ENCODE measurements at places on chromosomes 13 and 19. TPM values are rescaled to one million over a fixed set of nuclear protein-coding genes. Genes with fewer than 3 reads are reported as not detected.

SLC7A10 gene
- polyA plus RNA-seq: not detected

DNA sequence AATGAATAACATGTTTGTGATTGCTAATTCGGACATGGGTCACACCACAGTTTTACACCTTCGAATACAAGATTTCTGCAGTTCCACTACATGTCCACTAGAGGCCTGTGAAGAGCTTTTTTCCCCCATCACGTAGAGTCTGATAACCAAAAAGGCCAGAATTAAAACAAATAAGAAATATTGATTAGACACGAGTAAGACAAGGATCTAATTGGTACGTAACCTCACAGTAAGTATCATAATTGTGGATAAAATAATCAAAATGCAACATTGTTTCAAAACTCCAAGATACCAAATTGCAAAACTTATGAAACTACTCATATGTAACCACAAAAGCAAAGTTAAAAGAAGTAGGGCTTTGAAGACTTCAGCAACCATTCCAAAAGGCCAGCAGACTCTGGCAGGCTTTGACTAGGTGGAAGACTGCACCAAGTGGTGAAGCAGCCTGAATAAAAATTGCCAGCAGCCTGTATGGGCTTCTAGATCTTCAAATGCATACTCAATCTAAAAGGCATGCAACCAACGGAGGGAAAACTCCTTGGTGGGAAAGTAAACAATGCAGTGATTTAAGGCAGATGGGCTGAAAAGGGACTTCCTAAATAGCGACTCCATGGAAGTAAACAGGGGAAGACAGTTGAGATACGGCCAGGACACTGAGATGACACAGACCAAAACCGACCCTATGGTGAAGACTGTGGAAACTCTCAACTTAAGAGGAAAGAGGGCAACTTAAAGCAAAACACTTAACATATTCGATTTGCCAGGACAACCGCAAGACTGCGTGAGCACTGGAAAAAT, 56.7 kb downstream of the STARD13 start:
- no peak for DNase-seq

DNA sequence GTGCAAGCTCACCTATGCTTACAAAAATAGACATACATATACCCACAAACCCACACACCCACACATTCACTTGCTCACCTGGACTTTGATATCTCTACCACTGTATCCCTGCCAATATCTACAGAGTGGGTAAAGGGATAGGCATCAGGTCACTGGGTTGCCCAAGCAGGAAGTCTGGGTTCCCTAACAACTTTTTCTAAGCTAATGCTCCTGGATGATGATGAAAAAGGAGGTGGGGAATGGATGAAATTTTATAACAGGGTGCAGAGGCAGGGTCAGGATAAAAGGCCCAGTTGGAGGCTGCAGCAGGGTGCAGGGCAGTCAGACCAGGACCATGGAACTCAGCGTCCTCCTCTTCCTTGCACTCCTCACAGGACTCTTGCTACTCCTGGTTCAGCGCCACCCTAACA, at the start of gene CYP2B6:
TSS of gene CYP2B6 (plus strand) at position 311 of the 410 bp plus-strand sequence. CDS start at position 335, 24 bp downstream.
- no peak for DNase-seq

FXYD3 gene
- not detected for polyA plus RNA-seq

GRCh38 chr13:88601949-88602348, 930.8 kb downstream of the SLITRK5 start:
- no peak for DNase-seq

GRCh38 chr19:56689198-56689597, 17.6 kb upstream of the ZNF835 start:
- DNase-seq: no peak

DNA sequence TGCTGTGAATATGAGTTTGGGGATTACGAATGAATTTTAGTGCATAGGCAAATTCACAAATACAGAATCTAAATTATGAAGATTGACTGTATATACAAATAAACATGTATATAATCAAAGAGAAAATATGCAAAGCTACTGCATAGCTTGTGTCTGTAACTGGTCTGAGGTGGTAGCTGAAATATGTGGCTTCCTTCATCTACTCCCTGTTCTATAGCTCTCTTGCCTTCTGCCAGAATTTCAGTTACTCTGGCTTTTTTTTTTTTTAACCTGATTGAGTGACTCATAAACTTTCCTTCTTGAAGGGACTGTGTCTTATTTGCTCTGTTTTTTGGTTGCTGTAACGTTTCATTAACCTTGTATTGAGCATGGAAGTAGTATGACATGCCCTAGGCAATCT, 26.6 kb downstream of the DNAJC3 start:
- no peak for DNase-seq

- DNase-seq: no peak
Observed at GRCh38 chr13:35255241-35255640, 221.2 kb downstream of the MAB21L1 start.

DNA sequence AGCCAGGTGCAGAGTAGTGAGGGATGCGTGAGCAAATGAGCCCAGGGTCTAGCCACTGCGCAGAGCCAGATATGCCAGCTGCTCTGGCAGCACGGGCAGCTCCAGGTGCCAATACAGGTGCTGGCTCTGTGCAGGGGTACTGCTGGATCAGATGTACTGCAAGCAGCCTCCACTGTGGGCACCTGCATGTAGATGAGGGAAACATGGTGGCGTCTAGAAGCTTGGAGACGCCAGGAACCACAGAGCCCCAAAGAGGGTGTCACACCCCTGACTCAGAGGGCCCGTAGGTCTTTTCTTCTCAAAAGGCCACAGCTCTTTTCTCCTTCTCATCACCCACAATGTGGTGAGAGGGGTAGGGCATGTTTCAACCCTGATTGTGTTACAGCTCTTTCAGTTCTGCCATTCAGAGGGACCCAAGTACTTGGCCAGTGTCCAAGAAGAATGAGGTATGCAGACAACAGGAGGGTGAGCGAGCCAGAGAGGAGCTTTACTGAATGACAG, 244.4 kb upstream of the SLITRK1 start:
- no peak for DNase-seq

GRCh38 chr19:5042556-5042955, 73.6 kb downstream of the KDM4B start:
- DNase-seq: peak; percentile 8

DNA sequence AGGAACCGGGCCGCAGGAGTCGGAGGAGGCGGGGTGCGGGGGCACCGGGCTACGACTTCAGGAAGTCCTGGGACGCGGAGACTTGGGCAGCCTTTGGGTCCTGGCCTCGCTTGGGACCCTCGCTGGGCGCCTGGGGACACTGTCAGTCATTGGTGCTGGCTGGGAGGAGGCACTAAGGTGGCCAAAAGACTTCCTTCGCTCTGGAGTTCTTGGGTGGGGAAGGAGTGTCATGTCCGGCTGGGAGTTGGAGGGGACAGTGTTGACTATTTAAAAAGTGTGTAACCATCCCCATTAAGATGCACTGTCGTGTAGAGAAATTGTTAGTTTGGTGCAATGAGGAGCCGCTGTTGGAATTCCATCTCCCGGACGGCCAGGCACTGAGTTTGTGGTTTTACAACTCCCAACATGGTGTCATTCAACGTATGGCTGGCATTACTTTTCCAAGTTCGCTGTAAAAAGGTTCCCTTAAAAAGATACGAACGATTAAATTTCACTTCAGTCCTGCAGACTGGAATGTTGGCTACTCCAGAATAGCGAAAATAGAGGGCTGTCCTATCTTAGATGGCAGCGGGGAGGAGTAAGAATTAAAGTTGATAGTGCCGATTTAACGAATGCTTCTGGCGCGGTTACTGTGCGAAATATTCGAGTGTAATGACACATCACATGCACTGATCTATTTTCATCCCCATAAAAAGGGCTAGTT, 776 bp downstream of the DNAJC3 start:
- peak; percentile 33 for DNase-seq

DNA sequence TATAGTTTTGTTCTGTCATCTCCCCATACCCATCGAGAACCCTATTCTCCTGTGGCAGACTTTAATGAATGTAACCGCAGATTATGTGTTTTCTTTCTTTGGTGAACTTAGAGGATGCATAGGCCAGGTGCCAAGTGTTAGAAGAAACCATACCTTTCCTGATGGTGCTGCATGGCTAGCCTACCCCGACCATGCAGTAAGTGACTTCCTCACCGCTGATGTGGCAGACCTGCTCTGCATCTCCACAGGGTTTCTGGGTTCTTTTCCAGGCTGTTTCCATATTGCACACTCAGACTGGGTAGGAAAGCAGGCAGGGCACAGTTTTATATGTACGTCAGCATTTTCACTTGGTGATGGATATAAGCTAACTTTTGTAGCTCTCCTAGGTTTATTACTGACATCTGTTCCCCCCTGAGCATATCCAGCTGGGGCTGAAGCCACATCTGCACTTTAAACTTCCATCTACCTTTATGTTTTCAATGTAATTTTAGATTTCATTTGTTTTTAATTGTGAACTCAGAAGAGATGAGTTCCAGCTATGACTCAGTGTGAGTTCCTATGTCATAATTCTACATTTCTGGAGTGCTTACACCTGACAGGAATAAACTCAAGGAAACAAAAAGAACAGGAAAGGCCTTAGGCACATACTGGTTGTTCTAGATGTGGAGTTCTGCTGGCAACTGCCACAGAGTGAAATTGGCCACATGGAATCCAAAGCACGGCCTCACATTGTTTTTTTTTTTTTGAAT, 42.3 kb downstream of the LRCH1 start:
- no peak for DNase-seq

DNA sequence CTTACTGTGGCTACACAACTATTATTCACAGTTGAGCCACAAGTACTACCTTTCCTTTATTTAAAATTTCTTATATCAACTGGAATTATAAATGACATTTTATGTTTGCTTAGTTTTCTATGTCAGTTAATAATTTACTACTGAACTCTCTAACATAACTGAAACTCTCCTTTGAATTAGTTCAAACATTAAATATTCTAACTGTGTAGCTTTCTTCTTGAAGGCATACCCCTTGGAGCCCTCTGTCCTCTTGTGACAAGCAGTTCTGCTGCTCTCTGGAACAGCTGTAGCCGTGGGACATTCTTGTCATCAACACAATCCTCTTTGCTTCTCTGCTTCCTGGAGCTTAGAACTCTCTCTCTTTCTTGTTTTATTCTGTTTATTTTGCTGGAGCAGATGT, 244.8 kb downstream of the NHLRC3 start:
- DNase-seq: no peak

GRCh38 chr13:51581148-51581820, 3.0 kb upstream of the WDFY2 start:
- no peak for DNase-seq

CACNG7 gene
- polyA plus RNA-seq: not detected

DNA sequence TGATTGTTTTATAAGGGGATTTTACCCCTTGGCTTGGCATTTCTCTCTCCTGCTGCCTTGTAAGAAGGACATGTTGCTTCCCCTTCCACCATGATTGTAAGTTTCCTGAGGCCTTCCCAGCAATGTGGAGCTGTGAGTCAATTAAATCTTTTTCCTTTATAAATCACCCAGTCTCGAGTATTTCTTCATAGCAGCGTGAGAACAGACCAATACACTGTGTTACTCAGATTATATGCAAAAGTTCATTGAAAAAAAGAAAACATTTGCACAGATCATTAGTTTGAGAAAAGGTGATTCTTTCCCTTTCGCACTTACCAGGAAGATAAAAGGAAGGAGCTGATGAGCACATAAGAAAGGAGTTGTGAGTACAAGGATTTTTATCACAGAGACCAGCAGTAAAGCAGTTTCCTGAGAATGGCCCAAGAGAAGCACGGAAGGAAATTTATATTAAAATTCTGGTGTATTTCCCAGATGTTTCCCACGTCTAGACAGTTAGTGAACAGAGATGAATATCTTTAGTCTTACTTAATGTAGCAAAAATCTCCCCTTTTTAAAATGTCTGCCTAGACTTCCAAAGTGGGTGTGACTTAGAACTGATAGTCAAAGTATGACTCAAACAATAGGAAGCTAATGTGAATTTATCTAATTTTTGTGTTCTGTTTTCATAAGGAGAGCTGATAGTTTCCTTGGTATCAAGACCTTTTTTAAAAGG, 431.8 kb upstream of the SGCG start:
- no peak for DNase-seq

DNA sequence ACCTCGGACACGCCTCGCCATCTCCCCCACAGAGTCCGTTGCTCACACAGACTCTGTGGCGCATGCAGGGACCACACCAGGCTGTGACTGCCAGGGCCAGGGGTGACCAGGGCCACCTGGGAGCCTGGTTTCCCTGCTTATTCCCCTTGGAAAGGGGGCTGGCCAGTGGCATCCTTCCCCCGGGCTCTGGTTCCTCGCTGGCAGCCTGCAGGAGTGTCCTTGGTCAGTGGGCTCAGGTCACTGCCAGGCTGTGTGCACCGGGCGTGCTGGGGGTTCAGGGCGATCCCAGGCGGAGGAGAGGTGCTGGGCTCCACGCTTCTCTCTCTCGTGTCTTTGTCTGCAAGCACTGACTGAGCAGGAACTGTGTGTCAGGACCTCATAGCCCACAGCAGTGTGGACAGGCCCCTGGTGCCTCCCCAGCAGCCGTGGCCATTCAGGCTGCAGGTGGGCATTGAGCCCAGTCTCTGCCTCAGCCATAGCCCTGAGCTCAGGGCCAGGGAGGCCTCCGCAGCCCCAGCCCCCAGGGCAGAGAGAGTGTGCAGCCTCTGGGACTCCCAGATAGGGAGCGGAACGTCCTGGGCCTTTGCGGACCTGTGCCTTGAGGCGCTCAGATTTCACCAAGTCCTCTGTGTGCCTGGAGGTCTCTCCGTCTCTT, 6.5 kb downstream of the PIAS4 start:
- no peak for DNase-seq

CAMSAP3 gene
- polyA plus RNA-seq: not detected

DNA sequence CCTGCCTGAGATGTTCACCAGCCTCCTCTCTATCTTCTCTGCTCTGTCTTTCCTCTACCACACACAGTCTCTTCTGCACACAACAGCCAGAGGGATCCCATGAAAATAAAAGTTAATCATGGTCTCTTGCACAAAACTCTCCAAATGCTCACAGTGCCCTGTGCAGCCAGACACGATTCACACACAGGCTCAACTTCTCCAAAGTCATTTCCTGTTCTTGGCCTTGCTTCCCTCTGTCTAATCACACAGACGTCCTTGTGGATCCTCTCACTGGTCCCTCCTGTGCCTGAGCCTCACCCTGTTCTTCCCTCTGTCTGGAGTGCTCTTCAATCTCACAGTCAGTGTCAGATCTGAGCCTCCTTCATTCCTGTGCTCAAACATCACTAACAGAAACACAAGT, 7.8 kb downstream of the SIGLEC12 start:
- DNase-seq: no peak

GRCh38 chr19:7528192-7528519, 5.7 kb downstream of the MCOLN1 start:
- DNase-seq: no peak

F2RL3 gene
- not detected for polyA plus RNA-seq

GRCh38 chr19:39223703-39224279, 19.7 kb upstream of the SYCN start:
- no peak for DNase-seq

GRCh38 chr19:33569821-33570220, 48.2 kb upstream of the PEPD start:
- no peak for DNase-seq

LHB gene
- polyA plus RNA-seq: not detected

DNA sequence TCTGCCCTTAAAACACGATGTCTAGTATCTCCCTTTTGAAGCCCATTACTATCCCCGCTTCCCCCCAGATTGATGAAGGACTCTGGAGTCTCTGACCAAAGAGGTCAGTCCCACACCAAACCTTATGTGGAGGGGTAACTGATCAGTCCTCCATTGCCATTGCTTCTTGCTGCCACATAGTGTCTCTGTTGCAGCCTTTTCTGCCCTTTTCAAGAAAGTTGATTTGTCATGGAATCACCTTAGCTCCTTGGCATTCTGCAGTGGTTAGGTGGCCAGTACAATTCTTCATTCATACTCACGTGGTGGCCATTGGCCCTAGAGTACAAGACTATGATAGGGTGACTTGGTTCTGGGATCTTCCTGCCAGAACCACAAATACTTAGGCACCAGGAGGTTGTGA, 8.4 kb upstream of the HTR2A start:
- no peak for DNase-seq

PEAK3 gene
- 0.32 TPM for polyA plus RNA-seq

- DNase-seq: no peak
Observed at GRCh38 chr13:111337206-111337605, 16.8 kb downstream of the TEX29 start.

Data from CD4-positive, CD25-positive, alpha-beta regulatory T cell (primary cell).